Fibroblast of lung (primary cell): ENCODE measurements at places on chromosomes 16 and 17.

- DNase-seq: no peak
Measured at GRCh38 chr17:58100506-58100905, 17.3 kb downstream of the DYNLL2 start.

DNA sequence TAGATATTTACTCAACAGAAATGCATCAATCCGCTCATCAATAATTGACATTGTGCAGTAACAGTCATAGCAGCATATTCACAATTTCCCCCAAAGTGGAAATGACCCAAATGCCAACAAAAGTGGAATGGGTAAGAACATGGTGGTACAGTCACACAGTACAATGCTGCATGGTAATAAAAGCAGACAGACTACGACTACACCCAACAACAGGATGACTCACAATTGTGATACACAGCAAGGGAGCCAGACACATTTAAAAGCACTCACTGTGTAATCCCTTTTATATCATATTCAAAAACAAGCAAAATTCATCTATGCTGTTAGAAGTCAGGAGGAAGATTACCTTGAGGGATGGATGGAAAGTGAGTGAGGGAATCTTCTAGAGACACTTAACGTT is 76.5 kb upstream of the NUDT7 start:
- DNase-seq: peak; percentile 10

DNA sequence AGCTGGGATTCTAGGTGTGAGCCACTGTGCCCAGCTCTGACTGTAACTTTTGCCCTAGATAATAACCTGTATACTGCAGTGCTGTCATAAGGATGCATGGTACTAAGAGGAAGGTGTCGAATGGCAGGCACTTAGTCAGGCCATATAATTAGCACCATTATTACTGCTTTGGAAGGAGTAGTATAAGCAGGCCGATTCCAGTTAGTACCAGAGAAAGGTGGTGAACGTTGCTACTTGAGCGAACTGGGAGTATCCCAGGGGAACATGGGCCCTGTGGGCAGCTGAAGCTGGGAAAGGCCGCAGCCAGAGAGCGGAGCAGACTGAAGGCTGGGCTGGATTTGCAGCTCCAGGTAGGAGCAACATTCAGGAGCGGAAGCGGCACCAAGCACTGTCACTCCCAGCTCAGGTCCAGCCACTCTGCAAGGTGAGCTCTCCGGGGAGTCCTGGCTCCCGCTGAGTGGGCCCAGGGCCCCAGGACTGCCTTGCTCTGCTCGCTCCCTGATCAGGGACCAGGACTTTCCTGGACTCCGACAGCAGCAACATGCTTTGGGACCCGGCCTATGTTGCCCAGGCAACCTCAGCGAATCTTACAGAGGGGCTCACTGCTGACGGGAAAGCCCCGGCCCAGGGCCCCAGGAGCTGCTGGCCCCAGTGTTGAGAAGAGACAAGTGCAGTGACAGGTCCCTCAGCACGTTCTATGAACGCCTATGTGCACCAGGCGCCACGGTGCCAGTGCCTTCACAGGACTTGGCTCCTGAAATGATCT is 28.6 kb downstream of the C16orf74 start:
- DNase-seq: no peak

- peak; percentile 50 for DNase-seq
Measured at GRCh38 chr17:21119247-21119918, 7.4 kb upstream of the DHRS7B start.

DNA sequence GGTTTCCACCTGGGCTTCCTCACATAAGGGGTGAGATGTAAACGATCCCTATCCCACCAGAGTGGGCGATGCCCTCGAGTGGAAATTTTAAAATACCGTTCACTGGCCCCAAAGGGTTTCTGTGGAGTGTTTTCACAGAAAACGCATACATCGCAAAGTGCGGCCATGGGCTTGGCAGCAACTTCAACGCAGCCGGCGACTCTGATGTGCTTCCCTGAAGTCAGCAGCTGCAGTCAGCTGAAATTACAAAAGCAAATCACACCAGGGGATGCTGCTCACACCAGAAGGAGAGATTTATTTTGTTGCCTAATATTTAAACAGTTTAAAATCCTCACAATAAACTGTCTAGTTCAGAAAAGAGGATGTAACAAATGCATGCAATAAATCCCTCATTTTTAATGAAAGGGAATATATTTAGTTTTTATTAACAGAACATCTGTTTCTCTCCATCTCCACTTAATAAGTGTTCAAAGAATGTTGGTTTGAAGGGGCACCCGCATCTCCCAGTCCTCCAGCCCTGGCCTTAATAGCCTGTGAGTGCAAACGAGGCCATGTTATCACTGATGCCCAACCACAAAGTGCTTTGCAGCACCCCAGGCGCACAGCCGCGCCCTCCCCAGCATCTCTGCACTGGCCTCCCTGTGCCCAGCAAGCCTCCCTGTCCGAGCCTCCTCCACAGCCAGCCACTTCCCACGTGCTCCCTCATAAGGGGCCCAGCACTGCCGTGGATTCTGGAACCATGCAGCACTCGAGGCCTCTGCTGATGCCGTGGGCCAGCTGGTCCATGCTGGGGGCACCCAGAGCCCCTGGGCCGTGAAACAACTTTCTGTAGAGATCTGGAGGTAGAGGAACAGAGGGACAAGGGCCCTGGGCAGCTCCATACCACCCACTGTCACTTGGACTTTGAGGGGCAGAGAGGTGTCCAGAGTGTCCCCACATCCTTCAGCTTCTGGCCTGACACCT is 17.3 kb upstream of the XYLT2 start:
- DNase-seq: no peak

GRCh38 chr17:80236911-80237310 is 16.7 kb downstream of the SLC26A11 start:
- DNase-seq: no peak

DNA sequence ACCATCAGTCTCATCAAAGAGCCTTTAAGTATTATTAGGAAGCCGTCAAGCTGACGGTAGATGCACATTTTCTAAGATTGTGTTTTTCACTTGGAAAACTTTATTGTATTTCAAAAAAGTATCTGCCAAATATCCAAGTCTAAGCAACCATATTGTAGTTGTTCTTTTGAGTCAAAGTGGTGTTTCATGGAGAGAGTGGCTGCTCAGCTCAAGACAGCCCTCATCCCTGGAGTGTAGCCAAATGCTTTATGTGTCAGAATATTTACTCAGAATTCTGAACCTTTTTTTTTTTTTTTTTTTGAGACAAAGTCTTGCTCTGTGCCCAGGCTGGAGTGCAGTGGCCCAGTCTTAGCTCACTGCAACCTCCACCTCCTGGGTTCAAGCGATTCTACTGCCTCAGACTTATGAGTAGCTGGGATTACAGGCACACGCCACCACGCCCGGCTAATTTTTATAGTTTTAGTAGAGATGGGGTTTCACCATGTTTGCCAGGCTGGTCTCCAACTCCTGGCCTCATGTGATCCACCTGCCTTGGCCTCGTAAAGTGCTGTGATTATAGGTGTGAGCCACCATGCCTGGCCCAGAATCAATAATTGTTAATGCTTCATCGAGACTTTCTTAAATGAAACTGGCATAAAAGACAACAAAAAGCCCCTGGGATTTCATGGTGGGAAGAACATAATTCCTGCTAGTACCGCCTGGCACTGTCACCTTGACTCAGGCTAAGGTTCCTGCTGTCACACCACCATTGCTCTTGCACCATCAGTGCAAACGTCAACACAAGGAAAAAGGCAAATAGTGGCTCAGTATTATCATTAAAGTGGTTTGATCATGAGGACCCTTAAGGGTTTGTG is 45.5 kb downstream of the PRKCA start:
- peak; percentile 47 for DNase-seq

GRCh38 chr16:31385680-31386079 is 7.5 kb upstream of the ITGAD start:
- DNase-seq: no peak

GRCh38 chr16:55571-56136 is 2.0 kb downstream of the SNRNP25 start:
- no peak for DNase-seq

DNA sequence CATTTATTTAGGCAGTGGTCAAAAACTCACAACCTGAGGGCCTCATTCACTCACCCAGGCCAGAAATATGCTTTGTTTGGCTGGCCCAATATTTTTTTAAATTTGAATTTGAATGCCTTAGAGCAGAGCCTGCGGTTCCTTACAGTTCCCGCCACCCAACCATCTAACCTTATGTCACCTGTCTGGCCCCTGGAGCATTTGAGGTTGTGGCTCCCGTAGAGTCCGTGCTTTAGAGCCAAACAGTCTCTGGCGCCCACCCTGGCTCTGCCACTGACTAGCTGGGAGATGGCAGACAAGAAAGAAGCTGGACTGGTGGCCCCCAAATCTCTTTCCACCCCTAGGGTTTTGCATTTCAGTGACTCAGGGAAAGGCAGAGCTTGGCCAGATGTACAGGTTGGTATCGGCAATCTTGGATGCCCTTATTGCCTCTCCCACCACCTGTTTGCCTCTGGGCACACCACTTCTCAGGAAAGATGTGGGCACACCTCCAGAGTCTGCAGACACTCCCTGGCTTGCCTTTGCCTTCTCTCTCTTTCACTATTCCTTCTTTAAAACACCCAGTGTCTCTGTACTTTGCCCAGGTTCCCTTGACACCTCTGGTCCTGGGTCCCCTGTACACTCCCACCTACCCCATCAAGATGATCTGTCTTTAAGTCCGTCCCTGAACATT is 1.9 kb upstream of the MAP3K14 start:
- DNase-seq: no peak

DNA sequence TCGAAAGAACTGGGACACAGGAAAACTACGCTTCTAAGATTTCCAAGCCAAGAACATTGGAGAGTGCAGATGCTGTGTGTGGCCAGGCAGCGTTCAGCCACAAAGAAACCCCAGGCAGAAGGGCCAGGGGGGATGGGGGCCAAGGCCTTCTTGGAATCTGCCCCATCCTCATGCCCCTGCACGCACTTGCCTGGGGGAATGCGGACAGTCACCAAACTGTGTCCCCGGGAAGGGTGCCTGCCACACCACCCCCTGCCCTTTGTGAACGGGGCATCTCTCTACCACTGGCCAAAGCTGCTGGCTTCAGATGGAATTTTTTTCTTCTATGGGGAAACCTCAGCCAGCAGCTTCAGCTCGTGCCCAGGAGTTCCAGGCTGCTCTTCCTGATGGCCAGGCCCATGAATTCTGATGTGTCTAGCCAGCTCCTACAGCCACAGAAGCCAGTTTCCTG is 32.0 kb upstream of the DNAH17 start:
- DNase-seq: no peak

DNA sequence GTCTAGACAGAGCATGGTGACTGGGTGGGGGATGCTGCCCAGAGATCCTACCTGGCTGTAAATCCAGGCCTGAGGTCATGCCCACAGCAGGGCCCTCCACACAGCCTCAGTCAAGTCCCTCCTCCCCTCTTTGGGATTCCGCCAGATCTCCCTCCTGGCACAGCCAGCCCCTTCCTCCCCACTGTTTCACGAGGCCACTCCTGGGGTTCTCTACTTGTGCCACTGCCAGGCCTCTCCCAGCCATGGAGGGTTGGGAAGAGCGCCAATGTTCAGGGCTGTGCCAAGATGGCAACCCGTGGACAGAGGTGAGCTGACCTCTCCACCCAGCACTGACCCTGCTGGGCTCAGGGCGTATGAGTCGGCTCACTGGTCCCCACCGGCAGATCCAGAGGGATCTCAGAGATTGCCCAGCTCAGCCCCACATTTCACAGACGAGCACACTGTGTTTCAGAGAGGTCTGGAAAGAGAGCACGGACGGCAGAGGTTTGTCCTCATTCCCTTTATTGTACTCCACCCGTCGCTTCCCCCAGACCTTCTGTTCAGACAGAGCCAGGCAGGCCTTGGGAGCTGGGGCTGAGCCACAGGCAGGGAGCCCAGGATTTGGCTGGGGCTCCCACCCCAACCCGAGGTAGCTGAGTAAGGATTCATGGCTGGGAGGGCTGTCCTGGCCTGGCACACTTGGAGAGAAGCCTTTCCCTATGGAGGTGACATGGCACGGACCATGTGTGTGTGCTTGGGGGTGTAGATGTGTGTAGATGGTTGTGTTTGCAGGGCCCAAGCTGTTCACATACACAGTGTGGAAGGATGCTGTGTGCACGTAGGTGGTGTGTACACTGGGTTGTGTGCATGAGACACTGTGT is 3.5 kb upstream of the CAMKK1 start:
- no peak for DNase-seq

- no peak for DNase-seq
Measured at GRCh38 chr16:53152329-53152728, 97.5 kb downstream of the CHD9 start.

- DNase-seq: peak; percentile 48
Measured at GRCh38 chr16:67719778-67720144, 645 bp upstream of the GFOD2 start.

DNA sequence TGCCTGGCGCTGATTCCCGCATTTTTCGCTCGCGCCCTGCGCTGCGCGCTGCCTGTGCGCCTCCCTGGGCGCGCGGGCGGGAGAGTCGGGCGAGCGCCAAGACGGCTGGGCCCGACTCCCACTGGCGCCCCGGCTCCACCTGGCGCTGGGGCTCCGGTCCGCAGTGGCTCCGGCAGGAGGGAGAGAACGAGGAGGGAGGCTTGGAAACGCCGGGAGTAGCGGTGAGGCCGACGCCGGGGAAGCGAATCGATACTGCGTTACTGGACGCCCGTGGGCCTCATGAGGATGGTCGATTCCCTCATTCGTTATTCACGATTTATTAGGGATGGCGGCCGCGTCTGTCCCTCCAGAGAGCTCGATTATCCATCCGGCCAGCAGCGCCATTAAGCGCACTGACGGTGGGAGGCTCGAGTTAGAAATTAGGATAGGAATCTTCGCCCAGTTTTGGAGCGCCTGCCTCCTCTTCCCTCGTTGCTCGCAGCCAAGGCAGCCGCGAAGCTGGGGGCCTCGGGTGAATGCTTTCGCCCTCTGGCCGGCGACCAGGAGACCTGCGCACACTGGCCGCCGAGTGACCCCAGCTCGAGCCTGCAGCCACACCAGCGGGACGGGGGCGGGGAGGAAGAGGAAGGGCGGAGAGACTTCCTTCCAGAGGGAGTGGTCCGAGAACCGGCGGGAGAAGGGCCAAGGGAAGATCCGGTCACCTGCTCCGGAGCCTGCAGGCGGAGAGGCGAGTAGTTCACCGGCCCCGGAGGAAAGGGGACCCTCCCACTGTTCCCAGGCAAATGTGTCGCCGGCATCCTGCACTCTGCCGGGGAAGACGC is 1.3 kb upstream of the PCGF2 start:
- peak; percentile 67 for DNase-seq
